ENCODE measurements at places on chromosomes 7 and 10.
A peak's percentile ranks its signal among the peaks of the same experiment; 100 is the strongest.

- no peak for DNase-seq
Observed at GRCh38 chr10:68878496-68878895, 22.6 kb upstream of the DDX50 start.

DNA sequence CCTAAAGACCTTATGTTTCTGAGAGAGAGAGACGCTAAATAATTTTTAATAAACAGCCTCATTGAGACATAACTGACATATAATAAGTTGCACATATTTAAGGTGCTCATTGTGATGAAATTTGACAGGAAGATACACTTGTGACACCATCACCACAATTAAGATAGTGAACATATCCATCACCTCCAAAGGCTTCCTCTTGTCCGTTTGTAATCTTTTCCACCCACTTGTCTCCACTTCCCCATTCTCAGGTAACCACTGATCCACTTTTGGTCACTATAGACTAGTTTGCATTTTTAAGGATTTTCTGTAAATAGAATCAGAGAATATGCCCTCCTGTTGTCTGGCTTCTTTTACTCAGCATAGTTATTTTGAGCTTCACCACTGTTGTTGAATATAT is 195.1 kb upstream of the WDR11 start:
- no peak for DNase-seq

DNA sequence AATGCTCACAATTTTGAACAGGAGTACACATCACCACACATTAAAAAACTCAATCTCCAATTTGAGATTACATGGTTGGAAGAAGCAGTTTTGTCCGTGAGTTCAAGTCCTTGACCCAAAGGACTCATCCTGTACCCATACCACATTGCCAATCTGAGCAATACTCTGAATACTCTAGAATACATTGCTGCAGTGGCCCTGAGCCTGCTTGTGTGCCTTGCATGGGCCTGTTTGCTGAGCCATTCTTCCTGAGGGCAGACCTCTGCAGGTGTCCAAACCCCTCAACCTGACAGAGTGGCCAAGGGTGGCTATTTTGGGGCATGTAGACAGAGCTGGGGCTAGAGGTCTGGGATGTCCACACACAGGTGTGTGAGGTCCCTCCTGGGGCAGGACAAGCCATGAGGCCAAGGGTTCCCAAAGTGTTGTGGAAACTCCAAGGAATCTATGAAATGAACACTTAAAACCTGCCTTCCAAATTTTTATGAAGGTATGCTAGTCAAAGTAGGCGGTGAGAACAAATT is 15.5 kb downstream of the AGMO start:
- no peak for DNase-seq

- DNase-seq = no peak
Observed at GRCh38 chr7:34850681-34851080, 186.6 kb downstream of the DPY19L1 start.

DNA sequence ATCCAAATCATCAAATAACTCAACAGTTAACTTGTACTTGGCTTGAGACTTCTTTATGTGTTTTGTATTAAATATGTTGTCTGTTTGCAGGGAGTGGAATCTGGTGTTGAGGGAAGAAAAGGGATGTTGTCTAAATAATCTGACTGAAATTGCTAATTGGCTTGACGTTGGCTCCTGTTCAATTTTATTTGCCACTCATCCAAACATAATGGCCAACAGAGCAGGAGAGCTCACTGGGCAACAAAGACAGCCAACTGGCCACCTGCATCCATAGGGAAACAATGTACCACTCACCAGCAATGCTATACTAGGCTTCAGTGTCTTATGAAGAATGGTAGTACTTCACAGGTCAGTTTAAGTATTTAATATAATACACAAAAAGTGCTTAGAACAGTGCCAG is 80.5 kb downstream of the FAM13C start:
- no peak for DNase-seq

DNA sequence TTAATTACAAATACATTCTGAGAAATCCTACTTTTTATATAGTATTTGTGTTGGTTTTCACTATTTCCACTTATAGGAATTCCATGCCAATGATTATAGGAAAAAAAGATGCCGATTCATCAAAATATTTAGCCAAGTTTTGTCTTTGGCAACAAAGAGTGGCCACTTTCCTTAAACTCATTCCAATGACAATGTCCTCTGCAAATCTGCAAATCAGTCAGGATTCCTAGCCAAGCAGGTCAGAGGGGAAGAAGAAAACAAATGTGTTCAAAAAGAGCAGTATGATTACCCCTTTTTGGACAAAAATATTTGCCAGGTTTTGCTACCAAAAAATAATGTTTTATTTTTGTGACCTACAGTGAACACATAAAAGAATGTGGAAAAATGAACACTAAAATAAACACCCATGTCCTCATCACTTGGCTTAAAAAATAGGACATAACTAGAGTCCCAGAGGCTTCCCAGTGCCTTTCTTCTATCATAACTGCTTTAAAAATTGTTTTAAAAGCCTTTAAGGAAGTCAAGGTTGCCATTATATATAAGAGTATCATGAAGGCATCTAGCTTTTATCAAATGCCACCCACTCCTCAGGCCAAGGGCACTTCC is 125.9 kb downstream of the ADAM12 start:
- DNase-seq = no peak

DNA sequence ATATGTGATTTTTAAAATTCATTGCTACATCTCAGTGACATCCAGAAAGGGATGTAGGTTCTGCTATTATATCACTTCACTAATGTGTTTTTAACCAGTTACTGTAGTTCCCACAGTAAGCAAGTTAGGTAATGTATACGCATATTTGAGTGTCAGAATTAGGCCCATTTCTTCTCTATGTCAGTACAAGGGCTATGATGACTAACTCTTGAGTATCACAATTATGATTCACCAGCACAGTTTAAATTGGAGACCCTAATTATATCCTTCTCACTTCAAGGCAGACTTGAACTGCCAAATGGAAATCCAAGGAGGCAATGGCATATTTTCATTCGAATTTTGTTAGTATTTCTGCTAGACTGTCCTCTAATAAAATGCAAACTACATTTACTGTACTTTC is 23.6 kb downstream of the BZW2 start:
- DNase-seq = no peak

DNA sequence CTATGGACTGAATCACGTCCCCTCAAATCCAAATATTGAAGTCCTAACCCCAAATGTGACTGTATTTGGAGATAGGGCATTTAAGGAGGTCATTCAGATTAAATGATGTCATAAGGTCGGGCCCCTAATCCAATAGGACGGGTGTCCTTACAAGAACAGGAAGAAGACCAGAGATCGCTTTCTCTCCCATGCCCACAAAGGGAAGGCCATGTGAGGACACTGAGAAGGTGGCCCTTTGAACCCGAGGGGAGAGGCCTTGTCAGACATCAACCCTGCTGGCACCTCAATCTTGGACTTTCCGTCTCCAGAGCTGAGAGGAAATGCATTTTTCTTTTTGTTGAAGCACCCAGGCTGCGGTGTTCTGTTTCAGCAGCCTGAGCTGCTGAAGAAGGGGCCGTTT is 72.3 kb upstream of the KLF6 start:
- DNase-seq = no peak

- DNase-seq = no peak
Observed at GRCh38 chr7:21076054-21076453, 289.4 kb upstream of the SP8 start.

DNA sequence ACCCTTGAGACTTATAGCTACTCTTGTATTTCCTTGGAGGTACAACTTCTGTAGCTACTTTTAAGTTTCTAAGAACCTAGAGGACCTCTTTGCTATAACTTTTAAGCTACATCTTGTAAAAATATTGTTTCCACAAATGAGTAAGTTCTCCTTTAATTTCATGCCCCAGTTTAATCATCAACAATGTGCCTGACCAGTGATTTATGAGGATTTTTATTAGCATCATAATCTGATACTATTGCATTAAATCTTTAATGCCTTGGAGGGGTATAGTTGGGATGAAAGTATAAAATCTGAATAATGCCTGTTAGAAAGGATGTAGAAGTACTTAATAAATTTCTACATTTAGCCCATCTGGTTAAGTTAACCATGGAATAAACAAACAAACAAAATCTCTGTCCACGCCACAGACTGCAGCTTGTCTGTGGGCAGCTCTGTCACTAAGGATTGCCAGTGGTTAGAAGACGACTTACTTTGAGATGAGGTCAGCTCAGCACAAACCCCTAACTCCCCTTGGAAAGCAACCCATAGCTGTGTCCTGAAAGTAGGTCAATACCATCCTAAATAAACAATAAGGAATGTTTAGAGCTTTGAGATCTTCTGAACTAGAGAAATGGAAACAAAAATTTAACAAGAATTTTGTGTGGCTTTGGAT is 18.3 kb downstream of the UBE2D1 start:
- no peak for DNase-seq

DNA sequence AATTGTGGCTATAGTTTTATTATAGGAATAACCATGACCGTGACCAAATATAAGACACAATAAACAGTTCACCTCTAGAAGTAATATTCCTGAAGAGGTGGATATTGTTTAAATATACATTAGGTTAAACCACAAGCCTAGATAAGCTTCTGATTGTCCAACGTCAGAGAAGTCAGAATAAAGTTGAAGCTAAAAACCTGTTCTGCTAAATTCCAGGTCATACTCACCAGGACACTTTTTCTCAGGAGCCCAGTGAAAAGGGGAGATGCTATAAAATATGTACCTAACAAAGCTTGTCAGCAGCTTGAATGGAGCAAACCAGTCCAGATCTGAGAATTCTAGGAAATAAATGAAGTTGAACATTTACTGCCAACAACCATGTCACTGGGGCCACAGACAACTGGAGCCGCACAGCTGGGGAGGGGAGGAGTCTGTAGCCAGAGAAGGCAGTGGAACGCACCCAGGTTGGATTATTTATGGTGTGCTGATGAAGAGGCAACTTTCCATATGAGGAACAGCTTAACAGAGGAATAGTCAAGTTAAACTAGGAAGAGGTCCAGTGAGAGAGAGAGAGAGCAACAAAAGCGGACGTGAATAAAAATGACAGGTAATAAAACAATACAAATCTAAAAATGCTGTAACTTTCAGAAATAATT is 191.1 kb downstream of the ZNF438 start:
- DNase-seq = no peak

- no peak for DNase-seq
Observed at GRCh38 chr10:31120961-31121685, 89.5 kb upstream of the ZNF438 start.

- no peak for DNase-seq
Observed at GRCh38 chr7:18653381-18654155, 158.0 kb downstream of the HDAC9 start.

DNA sequence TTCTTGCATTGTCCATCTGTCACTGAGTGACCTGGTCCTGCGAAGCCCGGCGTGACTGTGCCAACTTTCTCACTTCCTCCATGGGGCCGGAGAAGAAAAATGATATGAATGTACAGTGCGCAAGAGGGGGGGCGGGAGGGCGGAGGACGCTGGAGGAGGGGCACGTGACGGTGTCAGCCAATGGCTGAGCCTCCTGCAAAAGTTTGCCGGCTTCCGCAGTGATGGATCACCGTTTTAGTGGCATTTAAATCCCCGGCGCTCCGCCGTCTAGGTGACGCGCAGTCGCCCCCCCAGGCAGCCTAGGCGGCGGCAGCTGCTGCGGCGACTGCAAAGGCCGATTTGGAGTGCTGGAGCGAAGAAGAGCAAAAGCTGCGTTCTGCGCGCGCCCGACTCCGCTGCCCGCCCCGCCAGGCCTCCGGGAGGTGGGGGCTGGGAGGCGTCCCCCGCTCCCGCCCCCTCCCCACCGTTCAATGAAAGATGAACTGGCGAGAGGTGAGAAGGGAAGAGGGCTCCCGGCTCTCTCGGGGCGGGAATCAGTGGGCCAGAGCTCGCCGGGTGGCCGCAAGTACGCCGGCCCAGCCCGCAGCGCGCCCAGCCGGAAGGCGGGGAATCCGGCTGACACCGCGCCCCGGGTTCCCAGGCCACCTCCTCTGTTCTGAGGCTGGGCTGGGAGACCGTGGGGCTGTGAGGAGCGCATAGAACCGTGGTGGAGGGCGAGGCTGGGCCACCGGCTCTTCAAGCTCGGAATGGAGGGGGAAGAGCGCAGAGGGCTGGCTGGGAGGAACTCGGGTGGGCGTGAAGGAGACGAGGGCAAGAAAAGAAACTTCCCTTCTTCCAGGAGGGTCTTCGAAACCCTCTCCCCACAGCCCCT is at the start of gene HOXA1:
TSS of gene HOXA1 (minus strand) at position 104 of the 871 bp plus-strand sequence. CDS start at position 16, 88 bp downstream.
- peak; percentile 69 for DNase-seq

- DNase-seq = no peak
Observed at GRCh38 chr7:138992052-138992531, 10.9 kb upstream of the KIAA1549 start.

DNA sequence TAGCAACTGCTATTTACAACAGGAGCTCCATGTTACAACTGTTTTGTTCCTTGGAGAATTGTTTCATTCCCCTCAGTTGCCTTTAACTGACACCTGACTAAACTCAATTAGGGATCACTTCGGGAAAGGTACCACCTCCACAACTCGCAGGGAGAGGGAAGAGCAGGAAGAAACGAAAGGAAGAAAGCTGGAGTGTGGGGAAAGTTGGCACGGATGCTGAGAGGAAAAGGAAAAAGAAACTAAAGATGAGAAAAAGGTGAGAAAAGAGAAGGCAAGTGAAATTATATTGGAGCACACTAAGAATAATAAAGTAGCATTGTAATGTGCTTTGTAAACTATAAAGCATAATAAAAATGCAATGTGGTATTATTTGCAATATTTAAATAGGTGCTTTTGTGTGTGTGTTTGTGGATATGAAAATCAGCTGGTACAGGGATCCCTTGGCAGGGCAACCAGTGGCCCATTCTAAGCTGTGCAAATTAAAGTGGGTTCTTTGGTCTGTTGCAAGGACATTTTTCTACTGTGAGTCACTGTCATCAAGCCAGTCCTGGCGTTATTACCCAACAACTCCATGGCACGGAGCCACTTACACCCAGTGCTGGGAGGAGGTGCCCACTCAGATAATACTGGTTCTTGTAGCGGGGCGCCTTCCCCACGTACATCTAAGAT is 45.9 kb downstream of the HIPK2 start:
- no peak for DNase-seq

DNA sequence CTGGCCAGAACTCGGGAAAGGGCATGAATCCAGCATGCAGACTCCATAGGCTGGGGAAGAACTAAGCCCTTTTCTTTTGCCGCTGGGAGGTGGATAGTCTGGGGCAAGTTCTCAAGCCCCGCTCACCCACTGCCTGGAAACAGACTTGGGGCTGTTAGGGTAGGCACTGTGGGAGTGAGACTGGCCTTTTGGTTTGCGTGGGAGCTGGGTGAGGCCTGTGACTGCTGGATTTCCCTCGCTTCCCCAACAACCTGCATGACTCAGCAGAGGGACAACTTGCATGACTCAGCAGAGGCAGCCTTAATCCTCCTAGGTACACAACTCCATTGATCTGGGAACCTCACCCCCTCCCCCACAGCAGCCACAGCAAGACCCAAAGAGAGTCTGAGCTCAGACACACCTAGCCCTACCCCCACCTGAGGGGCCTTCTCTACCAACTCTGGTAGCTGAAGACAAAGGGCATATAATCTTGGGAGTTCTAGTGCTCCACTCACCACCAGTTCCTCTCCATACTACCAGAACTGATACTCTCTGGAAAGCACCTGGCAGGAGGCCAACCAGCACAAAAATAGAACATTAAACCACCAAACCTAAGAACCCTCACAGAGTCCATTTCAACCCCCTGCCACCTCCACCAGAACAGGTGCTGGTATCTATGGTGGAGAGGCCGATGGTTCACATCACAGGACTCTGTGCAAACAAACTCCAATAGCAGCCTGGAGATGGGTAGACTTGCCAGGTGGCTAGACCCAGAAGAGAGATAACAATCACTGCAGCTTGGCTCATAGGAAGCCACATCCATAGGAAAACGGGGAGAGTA is 81.4 kb upstream of the LAMB4 start:
- no peak for DNase-seq
